Anterior cingulate cortex (tissue), 58 donors: ENCODE measurements at places on chromosomes 6 and 20.

GRCh38 chr6:113690281-113691259 is 166.6 kb upstream of the MARCKS start:
- DNase-seq = no peak

DNA sequence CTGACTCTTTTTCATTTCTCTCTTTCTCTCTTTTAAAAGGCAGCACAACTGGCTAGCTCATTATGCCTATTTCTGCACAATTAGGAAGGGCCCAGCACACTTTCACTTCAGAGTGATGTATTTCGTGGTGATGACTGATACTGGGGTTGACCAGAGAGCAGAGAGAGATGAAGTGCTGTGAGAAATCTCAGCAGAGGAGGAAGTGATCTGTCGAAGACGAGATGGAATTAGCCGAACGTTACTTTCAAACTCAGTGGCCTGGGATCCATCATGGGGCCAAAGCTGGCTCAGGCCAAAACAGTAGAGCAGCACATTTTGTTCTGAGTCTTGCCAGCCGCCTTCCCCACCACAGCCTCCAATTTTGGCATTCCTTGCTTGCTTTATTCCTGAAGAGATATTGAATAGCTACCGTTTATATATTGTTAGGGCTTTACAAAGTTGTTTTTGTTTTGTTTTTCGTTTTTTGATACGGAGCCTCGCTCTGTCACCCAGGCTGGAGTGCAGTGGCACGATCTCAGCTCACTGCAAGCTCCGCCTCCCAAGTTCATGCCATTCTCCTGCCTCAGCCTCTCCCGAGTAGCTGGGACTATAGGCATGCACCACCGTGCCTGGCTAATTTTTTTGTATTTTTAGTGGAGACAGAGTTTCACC is 213.2 kb upstream of the ECI2 start:
- DNase-seq = no peak

DNA sequence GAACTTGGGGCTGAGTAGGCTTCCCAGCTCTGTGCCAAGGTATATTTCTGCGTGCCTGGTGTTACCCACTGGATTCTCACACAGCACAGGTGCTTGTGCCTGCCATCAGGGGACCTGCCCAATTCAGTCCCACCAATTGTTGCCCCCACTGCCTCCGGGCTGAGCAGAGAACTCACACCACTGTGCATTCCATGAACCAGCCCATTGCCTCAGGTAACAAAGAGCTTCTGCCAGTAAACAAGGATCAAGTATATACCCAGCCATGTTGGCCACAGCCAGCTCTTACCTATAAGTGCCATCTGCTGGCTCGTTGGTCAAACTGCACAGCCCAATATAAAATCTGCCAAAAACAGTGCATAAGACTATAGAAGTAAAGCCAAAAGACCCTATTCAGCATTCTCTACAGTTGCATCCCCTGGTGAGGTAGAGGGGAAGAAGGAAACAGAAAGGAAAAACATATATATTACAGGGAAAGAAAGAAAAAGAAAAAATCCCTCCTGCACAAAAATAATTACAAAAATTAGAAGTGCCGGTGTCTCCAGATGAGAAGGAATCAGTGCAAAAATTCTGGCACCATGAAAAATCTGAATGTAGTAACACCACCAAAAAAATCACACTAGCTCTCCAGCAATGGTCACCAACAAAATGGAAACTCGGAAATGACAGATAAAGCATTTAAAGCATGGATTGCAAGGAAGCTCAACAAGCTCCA is 241.4 kb downstream of the IBTK start:
- DNase-seq = no peak

GRCh38 chr6:168067081-168067759 is 11.8 kb downstream of the FRMD1 start:
- DNase-seq = no peak

GRCh38 chr20:23649830-23650417 is 12.2 kb upstream of the CST3 start:
- no peak for DNase-seq

- peak; percentile 64 for DNase-seq
Measured at GRCh38 chr20:38805502-38805957, at the start of gene PPP1R16B. TSS of gene PPP1R16B (plus strand) at chr20:38805697. CDS start at chr20:38835926, 30,229 bp downstream.
